MG63 (cell line): ENCODE measurements at places on chromosomes 12 and 14. TPM values are rescaled to one million over a fixed set of nuclear protein-coding genes. Genes with fewer than 3 reads are reported as not detected.

Gene PRIMA1
- total RNA-seq, result not detected in 2 replicates

Gene COCH
- total RNA-seq, result 6.2 and 7.0 TPM in 2 replicates

Gene LMNTD1
- not detected in 2 replicates for total RNA-seq

Gene ALX1
- 1.2 and 4.0 TPM in 2 replicates for total RNA-seq

Gene RTN1
- total RNA-seq, result 1.4 and 2.8 TPM in 2 replicates

Gene SRRM4
- total RNA-seq, result not detected in 2 replicates

Gene RFX4
- not detected in 2 replicates for total RNA-seq

Gene HCAR1
- not detected in 2 replicates for total RNA-seq

Gene USP44
- 0.27 TPM in 1 of 2 replicates, not detected in the other for total RNA-seq

Gene NXPH4
- total RNA-seq, result 1.2 TPM in 1 of 2 replicates, not detected in the other

Gene SIX6
- total RNA-seq, result not detected in 2 replicates

Gene TAS2R50
- total RNA-seq, result not detected in 2 replicates

Gene PMEL
- 2.0 TPM in 1 of 2 replicates, not detected in the other for total RNA-seq

Gene CKAP4
- 183 and 206 TPM in 2 replicates for total RNA-seq

Gene PTGER2
- total RNA-seq, result 0.39 and 2.7 TPM in 2 replicates

Gene PPM1H
- total RNA-seq, result 3.6 and 4.0 TPM in 2 replicates

Gene ZDHHC22
- total RNA-seq, result not detected in 2 replicates

Gene AVPR1A
- not detected in 2 replicates for total RNA-seq

Gene CDK2
- 40.9 and 41.8 TPM in 2 replicates for total RNA-seq

Gene GSG1
- 0.33 TPM in 1 of 2 replicates, not detected in the other for total RNA-seq

Gene CCDC196
- total RNA-seq, result not detected in 2 replicates

Gene MGAT4C
- total RNA-seq, result not detected in 2 replicates

Gene EEA1
- total RNA-seq, result 8.5 and 15.6 TPM in 2 replicates

Gene LRRC43
- not detected in 2 replicates for total RNA-seq

Gene TPH2
- not detected in 2 replicates for total RNA-seq

Gene KITLG
- 16.7 and 23.4 TPM in 2 replicates for total RNA-seq

Gene RALGAPA1
- total RNA-seq, result 5.9 and 9.8 TPM in 2 replicates

Gene RNASE1
- not detected in 2 replicates for total RNA-seq

Gene RIMBP2
- 0.76 TPM in 1 of 2 replicates, not detected in the other for total RNA-seq

Gene PTCSC3
- total RNA-seq, result not detected in 2 replicates

Gene TUNAR
- not detected in 2 replicates for total RNA-seq

Gene ENDOU
- total RNA-seq, result not detected in 2 replicates

Gene SLC4A8
- total RNA-seq, result 0.89 and 0.96 TPM in 2 replicates

Gene CEBPE
- total RNA-seq, result not detected in 2 replicates

Gene PIK3C2G
- total RNA-seq, result not detected in 2 replicates

Gene SLC25A47
- total RNA-seq, result not detected in 2 replicates

Gene TAS2R30
- not detected in 2 replicates for total RNA-seq
